M059J (cell line): ENCODE measurements at places on chromosomes 12 and 14. TPM values are rescaled to one million over a fixed set of nuclear protein-coding genes. Genes with fewer than 3 reads are reported as not detected.

SLC15A5 gene
- total RNA-seq, result not detected in 2 replicates

ENO2 gene
- total RNA-seq, result 29.1 and 30.0 TPM in 2 replicates

CLEC4C gene
- not detected in 2 replicates for total RNA-seq

CLEC14A gene
- total RNA-seq, result 0.20 TPM in 1 of 2 replicates, not detected in the other

NPFF gene
- total RNA-seq, result not detected in 2 replicates

TAS2R13 gene
- not detected in 2 replicates for total RNA-seq

ABCD2 gene
- total RNA-seq, result 0.02 TPM in 1 of 2 replicates, not detected in the other

STXBP6 gene
- total RNA-seq, result 0.42 TPM in 1 of 2 replicates, not detected in the other

SLC8A3 gene
- total RNA-seq, result 0.05 TPM in 1 of 2 replicates, not detected in the other

NR2C1 gene
- 26.3 and 63.3 TPM in 2 replicates for total RNA-seq

LYZ gene
- not detected in 2 replicates for total RNA-seq

- DNase-seq, result peak; percentile 84
These were observed 118.3 kb downstream of the DAAM1 start for GRCh38 chr14:59306775-59307174.

DNA sequence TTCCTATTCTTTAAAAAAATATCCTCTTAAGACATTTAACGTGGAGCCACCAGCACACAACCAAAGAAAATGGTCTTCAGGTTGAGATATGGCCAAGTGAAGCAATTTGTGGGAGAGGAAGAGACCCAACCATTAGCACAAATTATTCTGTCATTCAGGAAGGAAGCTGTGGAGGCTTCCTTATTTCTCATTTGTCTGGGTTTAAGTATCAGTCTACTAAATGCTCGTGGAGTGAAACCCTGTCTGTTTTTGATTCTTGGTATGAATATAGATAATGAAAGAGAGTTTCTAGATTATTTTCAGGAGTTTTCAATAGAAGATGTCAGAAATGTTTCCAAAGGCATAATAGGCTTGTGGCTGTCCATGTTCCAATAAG lies 125.1 kb downstream of the GPR65 start:
- no peak for DNase-seq

DNA sequence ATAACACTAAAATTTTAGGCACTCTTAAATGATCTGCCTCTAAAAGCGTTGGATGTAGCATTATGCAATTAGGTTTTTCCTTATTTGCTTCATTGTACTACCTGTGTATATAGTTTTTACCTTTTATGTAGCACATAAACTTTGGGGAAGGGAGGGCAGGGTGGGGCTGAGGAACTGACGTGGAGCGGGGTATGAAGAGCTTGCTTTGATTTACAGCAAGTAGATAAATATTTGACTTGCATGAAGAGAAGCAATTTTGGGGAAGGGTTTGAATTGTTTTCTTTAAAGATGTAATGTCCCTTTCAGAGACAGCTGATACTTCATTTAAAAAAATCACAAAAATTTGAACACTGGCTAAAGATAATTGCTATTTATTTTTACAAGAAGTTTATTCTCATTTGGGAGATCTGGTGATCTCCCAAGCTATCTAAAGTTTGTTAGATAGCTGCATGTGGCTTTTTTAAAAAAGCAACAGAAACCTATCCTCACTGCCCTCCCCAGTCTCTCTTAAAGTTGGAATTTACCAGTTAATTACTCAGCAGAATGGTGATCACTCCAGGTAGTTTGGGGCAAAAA lies 4.1 kb downstream of the CDKN1B start:
- peak; percentile 42 for DNase-seq

DNA sequence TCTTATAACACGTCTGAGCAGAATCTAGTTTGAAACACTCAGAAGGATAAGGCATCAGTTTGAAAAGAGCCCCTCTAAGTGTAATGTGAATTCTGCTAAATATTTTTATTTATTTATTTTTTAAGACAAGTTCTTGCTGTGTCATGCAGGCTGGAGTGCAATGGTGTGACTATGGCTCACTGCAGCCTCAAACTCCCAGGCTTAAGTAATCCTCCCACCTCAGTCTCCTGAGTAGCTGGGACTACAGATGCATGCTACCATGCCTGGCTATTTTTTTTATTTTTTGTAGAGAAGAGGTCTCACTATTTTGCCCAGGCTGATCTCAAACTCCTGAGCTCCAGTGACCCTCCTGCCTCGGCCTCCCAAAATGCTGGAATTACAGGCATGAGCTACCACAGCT lies 225.9 kb upstream of the SEL1L start:
- DNase-seq, result no peak

DNA sequence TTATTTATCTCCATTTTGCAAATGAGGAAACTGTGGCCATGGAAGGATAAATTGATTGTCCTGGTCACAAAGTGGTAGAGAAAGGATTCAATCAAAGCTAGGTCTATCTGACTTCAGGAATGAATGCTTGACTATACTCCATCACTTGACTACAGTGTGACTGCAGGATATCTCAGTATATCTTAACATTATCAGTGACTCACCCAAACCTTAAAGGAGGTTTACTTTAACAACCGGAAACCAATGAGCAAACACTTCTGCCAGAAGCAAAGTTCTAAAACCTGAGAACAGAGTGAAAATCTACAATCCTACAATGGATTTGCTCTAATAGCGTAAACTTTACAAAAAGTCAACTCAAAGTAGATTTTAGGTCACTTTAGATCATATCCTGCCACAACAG lies 277.0 kb downstream of the CEP128 start:
- peak; percentile 83 for DNase-seq

DNA sequence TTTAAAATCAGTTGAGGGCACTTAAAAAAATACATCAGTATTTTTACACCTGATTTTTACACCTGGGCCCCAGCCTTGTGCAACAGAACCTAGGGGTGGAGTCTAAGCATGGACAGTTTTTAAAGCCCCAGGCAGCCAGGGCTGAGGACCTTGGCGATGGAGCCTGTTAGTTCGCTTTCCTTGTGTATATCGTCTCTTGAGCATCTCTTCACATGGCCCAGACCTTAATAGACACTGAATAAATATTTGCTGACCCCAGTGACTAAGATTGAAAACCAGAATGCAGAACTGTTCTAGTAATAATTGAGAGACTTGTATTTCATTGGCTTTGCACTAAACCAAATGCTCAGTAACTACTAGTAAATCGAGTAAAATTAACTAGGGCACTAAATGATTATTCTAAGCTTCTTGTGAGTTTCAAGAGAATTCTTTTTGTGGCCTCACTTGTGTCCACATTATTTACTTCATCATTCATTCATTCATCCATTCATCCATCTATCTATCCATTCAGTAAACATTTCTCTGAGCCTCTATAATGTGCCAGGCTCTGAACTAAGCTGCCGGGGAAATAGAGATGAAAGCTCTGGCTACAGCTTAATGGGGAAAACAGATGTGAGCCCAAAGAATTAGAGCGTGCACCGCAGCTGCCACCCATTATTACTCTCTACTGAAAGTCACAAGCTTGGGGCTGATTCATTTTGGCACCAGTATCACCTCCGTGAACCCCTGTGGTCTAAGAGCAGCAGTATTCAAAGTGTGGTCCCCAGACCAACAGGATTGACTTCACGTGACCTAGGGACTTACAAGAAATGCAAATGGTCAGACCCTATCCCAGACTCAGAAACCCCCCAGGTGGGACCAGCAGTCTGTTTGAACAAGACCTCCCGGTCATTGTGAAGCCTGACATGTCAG lies 30.7 kb upstream of the BCL7A start:
- no peak for DNase-seq

GRCh38 chr14:49089107-49089506 lies 497.1 kb downstream of the RPS29 start:
- peak; percentile 6 for DNase-seq

GRCh38 chr14:100486025-100486828 lies 101.0 kb downstream of the BEGAIN start:
- DNase-seq, result peak; percentile 49

GRCh38 chr14:105844047-105844630 lies 317.8 kb downstream of the TMEM121 start:
- no peak for DNase-seq

- DNase-seq, result no peak
These were observed 3.1 kb downstream of the SMIM41 start for GRCh38 chr12:52082669-52082987.

DNA sequence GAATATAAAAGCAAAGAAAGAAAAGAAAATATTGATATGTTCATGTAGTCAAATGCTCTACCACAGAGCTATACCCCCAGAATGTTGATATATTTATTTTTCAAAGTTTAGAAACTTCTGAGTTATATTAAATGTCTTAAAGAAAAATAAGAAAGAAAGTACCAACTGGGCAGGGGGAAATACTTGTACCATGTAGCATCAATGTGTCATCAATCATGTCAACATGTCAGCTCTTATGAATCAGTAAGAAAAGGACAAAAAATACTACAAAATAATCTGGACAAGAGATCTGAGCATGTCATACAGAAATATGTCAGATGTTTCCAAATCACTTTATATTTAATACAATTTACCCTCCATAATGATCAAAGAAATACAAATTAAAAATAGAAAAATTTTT lies 595.1 kb upstream of the ATP2B1 start:
- DNase-seq, result no peak

DNA sequence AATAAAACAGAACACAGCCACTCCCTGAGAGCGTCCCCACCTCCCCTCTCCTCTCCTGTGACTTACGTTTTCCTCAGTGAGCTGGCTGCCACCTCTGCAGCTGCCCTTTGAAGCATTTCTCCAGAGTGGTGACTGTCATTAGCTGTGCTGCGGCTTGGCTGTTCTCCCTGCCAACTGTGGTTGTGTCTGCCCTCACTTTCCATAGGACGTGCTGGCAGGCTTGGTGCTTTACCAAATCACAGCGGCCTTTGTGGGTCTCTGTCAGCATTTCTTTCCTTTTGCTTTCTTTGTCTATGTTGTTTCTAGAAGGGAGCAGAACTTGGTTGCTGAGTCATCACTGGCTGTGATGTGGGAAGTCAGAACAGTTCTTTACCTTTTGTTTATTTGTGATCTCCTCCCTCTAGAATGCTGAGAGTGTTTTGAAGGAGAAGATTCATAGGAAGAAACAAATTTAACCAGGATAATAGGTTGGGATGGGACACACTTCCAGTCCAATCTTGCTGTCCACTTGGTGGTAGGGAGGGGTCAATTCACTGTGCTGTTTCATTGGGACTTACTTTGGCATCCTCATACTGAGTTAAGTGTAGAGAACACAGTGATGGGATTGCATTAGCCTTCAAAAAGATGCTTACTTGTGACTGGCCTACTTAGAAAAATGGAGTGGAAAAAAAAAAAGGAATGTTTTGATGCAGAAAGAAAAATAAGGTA lies 88.2 kb downstream of the TMX1 start:
- DNase-seq, result peak; percentile 94

DNA sequence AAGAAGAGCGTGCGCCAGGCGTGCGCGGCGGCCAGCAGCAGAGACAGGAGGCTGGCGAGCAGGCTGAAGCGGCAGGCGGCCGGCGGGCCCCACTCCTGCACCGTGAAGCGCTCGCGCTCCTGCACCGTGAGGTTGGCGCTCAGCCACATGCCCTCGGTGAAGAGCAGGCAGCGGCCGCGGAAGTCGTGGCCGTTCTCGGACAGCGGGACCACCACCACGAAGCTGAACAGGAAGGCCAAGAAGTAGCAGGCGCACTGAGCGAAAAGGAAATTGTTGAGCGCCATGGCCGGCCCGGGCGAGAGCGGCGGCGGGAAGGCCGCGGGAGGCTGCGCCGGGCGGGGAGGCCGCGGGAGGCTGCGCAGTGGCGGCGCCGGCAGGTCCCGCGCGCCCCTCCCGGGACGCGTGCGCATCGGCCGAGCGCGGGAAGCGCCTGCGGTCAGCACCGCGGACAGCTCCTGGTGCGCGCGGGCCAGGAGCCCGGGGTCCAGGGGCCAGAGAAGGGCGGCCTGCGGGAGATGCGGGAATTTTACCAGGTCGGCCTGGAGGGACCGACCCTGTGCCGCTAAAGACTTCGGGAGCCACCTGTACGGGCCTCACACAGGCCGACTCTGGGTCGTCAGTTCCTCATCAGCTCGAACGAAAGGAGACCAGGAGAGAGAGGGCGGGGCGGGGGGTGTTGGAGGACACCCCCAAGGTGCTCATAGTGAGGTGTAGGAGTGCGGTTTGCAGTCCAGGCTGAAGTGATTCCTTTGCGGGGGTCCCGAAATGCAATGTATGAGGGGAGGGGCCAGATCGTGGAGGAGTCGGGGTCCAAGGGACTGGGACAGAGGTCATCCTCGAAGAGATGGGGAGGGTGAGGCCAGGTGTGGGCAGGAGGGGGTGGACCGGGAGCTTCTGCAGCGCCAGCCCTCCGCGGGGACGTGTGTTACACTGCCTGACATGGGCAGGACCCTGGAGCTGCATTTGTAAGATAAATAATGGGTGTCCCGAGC lies at the start of gene TMEM179:
TSS of gene TMEM179 (minus strand) at position 315 of the 992 bp plus-strand sequence. CDS start at position 284, 31 bp downstream.
- peak; percentile 10 for DNase-seq

GRCh38 chr12:109728921-109729320 lies 15.3 kb downstream of the FAM222A start:
- DNase-seq, result no peak

GRCh38 chr14:90788031-90788430 lies 28.2 kb downstream of the TTC7B start:
- no peak for DNase-seq

- DNase-seq, result no peak
These were observed 42.6 kb upstream of the PLEKHD1 start for GRCh38 chr14:69441948-69442347.

DNA sequence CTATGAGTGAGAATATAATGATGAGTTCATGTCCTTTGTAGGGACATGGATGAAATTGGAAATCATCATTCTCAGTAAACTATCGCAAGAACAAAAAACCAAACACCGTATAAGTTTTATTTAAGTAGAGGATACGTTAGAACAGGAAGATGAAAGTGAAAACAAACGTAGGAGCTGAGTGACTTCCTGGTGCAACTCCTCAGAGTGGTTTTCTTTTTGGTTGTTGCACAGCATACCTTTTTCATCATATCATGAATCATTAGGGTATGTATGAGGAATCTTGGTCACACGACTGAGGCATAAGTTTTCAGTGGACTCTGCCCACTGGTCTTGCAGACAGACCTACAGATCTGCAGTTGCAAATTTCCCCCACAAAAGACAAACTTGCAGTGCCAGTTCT lies 199.0 kb downstream of the LRFN5 start:
- DNase-seq, result no peak

GRCh38 chr14:105067140-105067968 lies 2.1 kb upstream of the GPR132 start:
- peak; percentile 46 for DNase-seq

DNA sequence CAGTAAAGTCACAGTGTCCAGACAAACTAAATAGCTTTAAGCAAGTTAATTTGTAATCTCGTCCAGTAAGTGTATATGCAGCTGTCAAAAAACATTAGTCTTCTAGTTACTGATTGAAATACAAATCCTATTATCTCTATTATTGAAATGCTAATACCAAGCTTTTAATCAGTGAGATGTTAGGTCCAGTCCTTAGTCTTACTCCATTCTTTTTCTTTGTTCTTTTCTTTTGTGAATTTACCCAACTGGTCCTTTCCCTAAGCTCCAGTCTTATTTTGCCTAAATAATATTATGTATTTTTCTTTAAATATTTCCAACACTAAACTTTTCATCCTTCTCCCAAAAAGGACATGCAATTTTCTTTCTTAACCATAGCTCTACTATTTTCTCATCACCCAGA lies 57.2 kb downstream of the TSPAN19 start:
- no peak for DNase-seq

GRCh38 chr14:90697132-90697531 lies 119.1 kb downstream of the TTC7B start:
- DNase-seq, result no peak
